ENCODE measurements at places on chromosomes 2 and 18.

GRCh38 chr18:63818212-63818611, 43.0 kb downstream of the SERPINB7 start:
- no peak for DNase-seq

DNA sequence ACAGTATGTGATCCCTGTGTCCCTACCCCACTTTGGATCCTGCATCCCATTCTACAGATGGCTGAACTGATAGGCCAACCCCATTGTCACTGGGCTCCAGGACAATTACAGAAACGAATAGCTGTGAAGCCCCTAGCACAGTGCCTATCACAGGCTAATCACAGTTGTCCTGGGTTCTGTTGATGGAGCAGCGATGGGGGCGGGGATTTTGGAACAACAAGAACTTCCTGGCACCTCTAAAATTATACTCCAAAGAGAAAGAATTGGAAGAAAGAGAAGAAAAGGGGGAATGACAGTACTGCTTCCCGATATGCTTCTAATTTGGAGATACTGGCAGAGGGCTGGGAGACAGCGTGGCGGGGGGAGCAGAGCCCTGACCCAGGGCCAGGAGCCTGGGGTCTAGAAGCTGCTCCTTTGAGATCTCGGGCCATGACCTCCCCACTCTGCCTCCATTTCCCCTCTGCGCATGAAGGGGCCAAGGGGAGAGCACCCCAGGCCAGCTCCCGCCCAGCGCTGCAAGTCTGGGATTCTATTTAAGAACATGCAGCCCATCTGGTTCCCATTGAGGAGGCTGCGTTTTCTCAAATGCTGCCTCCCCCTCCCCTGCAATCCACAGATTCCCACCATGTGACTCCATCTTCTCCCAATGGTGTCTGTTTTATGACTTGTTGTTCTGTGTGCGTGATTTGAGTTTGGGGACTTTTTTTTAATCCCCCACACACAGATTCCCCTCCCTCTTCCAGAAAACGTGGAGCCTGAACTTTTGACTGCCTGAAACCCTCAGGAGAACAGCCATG, 202.7 kb downstream of the CYP26B1 start:
- no peak for DNase-seq

GRCh38 chr2:3268705-3269029, 109.0 kb downstream of the EIPR1 start:
- no peak for DNase-seq

DNA sequence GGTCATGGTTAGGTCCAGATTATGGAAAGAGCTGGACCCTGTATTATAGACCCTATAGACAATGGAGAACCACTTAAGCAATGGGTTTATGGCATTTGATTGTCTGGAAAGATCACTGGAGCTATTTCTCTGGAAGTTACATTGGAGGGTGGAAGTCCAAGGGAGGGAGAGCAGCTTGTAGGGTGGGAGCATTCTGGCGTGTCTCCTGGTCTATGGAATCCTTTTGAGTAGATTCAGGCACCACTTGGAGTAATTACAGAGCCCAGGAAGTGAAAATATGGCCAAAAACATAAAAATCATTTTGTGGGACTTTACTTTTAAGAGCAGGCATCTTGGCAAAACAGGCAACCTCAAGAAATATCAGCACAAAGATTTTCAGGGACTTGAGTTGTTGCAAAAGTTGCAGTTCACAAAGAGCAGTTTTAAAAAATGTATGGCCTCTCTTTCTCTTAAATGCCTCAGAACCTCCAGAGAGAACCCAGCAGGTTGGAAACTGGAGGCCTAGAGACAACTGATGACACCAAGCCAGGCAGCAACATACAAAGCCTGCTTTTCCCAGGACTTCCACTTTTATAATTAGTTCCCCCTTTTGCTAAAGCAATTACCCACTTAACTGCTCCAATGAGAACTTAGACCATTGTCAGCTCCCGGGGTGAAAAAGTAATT, 331.0 kb downstream of the MYCN start:
- no peak for DNase-seq

- no peak for DNase-seq
Observed at GRCh38 chr2:38602136-38602731, 494 bp downstream of the HNRNPLL start.

DNA sequence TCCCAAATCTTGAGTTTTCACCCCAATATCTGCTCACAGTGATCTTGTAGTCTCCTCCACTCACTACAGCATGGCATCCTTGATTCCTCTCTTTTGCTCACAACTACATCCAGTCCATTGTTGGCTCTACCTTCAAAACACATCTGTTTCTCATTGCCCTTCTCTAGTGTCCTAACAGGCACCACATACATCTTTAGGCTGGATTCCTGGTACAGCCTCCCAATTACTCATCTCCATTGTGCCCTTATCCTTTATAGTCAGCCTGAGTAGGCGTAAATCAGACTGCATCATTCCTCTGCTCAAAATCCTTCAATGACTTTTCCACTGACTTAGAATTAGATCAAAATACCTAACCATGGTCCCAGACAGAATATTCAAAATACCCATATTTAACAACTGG, 10.7 kb upstream of the TAF1B start:
- no peak for DNase-seq

- no peak for DNase-seq
Observed at GRCh38 chr2:196520605-196521004, 118.9 kb upstream of the CCDC150 start.

DNA sequence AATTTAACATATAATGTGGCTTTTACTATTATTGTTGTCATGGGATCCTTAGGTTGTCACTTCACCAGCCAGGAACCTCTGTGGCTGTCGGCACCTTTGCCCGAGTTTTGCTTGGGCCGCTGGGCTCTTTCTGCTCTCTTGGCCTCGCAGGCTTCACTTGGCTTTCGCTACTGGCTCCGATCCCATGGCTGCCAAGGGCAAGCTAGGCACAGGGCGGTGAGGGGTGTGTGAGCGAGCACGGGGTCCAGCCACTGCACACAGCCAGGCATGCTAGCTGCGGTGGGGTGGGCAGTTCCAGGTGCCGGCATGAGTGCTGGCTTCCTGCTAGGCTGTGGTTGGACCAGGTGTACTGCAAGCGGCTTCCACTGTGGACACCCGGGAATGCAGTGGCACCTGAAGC, 23.4 kb upstream of the RAPGEF4 start:
- DNase-seq, result no peak

- no peak for DNase-seq
Observed at GRCh38 chr18:22626771-22627170, 209.1 kb upstream of the CTAGE1 start.

DNA sequence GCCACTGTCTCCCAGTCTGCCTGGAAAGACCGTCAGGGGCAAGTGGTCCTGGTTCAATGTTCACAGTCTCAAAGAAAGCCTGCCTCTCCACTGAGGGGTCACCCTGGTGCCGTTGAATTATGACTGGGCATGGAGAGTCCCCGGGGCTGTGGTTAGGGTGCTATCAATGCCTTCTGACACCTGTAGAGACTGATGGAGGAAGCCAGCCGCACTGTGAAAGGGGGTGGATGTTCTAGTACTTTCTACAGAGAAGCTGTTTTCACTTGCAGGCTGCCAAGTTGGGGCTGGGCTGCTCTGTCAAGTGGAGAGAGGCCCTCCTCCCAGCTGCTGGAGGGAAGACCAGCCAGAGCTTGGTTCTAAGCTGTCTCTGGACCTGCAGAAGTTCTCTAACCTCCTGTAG, 80.5 kb downstream of the BCL2L11 start:
- no peak for DNase-seq

- DNase-seq, result no peak
Observed at GRCh38 chr18:48030616-48031480, 100.4 kb upstream of the SMAD2 start.

GRCh38 chr2:26780203-26780760, 5.6 kb upstream of the CENPA start:
- DNase-seq, result no peak
